ENCODE measurements at places on chromosomes 2 and 18.

DNA sequence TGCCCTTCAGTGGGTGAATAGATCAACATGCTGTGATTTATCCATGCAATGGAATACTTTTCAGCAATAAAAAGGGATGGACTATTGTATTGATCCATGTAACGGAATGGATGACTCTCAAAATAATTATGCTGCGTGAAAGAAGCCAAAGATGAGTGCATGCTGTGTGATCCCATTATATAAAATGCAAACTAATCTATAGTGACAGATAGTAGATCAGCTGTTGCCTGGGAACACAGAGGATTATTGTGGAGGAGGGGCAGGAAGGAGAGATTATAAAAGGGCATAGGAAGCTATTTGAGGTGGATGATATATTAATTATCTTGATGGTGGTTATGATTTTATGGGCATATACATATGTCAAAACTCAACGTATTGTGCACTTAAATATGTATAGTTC lies 55.5 kb upstream of the ADAM23 start:
- no peak for DNase-seq

DNA sequence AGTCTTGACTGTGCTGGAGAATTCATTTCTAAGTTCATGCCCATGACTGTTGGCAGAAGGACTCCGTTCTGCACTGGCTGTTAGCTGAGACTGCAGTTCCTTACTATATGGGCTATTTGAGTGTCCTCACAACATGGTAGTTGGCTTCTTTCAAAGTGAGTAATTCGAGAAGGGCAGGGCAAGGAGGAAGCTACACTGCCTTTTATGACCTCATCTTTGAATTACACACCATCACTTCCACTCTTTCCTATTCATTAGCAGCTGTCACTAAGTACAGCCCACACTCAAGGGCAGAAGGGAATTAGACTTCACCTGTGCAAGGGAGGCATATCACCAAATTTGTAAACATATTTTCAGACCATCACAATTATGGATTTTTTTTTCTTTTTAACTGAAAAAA lies 55.9 kb upstream of the EPAS1 start:
- DNase-seq = no peak

- peak; percentile 88 for DNase-seq
Observed at GRCh38 chr2:241217320-241218031, 29.0 kb downstream of the ANO7 start.

- DNase-seq = no peak
Observed at GRCh38 chr2:182391443-182391842, 35.4 kb downstream of the PDE1A start.

- DNase-seq = no peak
Observed at GRCh38 chr18:77572537-77572936, 322.9 kb downstream of the GALR1 start.

GRCh38 chr2:101820519-101820918 lies 123.0 kb downstream of the MAP4K4 start:
- no peak for DNase-seq

DNA sequence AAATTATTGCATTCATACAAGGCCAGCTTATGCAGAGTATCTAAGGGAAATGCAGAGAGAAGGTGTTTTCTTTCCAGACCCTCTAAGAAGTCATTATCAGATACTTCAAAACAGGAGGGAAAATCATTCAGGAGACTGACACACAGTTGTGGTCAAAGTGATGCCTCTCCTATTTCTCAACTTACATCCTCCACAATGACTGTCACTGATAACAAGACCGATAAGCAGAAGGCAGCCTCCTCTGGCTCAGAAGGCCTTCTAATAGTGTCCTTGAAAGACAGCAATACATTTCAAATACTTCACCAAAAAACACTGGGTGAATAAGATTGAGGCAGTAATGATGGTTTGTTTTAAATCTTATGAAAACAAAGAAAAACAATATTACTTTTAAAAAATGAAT lies 199.7 kb downstream of the PIEZO2 start:
- DNase-seq = no peak

DNA sequence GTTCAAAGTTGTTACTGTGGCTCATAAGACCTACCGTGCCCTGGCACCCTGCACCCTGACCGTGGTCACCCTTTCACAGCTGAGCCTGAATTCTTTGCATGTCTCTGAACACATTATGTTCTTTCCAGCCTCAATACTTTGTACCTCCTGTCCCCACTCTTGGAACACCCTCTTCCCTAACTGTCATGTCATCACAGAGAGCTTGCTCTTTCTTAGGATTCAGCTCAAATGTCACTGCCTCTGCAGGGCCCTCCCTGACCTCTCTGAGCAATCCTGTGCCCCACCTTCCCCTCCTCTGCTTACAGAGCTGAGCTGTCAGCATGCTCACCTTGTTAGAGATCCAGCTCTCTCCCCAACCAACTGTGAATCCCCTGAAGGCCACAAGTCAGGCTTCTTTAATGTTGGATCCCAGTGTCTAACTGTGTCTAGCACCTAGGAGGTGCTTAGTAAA lies 15.0 kb downstream of the PRKAG3 start:
- DNase-seq = no peak

DNA sequence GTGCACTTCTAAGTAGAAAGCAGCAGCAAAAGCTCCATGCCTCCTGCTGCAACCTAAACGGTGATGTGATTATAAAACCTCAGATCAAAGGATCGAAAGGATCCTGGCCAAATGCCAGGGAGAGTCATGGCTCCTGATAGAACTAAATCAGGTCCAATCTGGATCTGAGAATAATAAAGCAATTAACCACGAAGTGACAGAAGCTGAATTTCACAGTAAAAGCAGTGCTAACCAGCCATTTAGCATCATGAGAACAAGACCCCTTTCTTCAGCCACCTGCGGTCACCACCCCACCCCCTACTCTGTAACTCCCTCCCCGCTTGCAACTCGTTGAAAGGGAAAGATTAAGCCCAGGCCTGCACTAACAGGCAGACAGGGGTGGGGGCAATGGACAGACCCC lies 748.7 kb downstream of the BCL11A start:
- DNase-seq = no peak

DNA sequence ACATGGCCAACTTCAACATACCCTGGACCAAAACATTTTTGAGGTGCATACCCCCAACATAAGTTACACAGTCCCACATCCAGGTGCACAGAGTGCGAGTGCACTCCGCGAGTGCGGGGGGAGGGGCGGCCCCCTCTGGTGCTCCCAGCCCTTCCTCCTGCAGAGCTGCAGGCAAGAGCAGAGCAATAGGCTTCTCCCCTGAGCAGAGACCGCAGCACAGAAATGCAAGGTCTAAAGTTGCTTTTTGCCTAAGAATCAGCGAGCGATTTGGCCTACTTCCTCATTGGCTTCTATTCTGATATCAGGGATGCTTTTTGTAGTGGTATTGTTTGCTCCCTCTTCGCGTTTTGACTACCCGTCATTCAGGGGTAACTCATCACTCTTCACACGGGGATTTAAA lies 40.6 kb downstream of the BOLA3 start:
- no peak for DNase-seq

GRCh38 chr2:17544256-17544655 lies 3.8 kb downstream of the VSNL1 start:
- DNase-seq = no peak

- DNase-seq = no peak
Observed at GRCh38 chr18:10378688-10379420, 75.6 kb upstream of the APCDD1 start.

DNA sequence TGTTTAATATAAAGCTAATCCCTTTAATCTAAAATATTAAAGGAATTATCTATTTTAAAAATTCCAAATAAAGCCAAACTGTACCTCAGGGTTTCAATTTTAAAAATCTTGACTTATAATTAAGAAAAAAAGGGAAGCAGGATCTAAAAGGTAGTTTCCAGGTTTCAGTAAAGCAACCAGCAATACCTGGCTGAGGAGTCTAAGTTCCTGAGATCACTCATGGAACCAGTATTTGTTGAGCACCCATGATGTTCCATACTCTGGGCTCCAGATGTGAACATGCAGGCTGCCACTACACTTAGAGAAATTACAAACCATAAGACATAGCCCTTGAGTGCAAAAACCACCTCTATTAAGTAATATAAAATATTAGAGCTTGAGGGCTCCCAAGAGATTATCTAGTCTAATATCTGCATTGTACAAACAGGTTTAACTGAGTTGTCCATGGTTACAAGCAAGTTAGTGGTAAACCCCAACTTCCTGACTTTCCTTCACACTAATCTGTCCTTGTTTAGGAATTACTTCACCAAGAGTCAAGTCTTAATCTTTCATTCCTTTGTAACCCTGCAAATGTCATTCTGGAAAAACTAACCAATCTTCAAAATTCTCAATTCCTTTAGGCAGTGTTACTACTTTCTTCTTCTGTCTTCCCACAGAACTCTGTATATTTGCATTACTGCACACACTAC lies 49.2 kb downstream of the CLASP1 start:
- DNase-seq = no peak

DNA sequence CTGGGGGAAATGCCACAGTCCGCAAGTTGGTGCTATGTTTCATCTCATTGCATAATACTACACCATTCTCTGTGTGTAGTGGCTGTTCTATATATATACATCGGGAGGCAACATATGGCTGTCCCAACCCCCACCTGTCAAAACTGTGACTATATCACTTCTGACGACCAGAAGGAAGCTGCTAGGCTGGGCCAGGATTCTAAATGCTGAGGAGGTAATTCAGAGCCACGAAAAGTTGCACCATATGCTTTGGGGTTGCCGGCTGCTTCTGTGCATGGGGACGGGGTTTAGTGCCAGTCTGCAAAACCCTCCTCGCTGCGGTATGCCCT lies 117.3 kb downstream of the MSH2 start:
- DNase-seq = no peak

DNA sequence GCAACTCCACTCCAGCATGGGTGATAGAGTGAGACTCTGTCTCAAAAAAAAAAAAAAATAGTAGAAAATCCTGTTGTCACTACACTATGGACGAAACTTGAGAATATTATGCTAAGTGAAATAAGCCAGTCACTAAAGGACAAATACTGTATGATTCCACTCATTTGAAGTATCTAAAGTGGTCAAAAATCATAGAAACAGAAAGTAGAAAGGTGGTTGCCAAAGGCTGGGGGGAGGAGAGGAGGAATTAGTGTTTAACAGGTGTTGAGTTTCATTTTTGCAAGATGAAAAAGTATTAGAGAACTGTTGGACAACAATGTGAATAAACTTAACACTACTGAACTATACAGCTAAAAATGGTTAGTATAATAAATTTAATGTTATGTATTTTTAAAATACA lies 18.8 kb upstream of the RMP24 start:
- DNase-seq = no peak

- DNase-seq = no peak
Observed at GRCh38 chr2:222336442-222336841, 37.6 kb upstream of the PAX3 start.

- DNase-seq = no peak
Observed at GRCh38 chr2:158509928-158510797, 53.4 kb downstream of the PKP4 start.

- no peak for DNase-seq
Observed at GRCh38 chr18:23969664-23970063, 44.9 kb upstream of the TTC39C start.

- no peak for DNase-seq
Observed at GRCh38 chr2:134167015-134167414, 86.9 kb upstream of the MGAT5 start.

- no peak for DNase-seq
Observed at GRCh38 chr2:12155303-12156051, 409.0 kb downstream of the LPIN1 start.

DNA sequence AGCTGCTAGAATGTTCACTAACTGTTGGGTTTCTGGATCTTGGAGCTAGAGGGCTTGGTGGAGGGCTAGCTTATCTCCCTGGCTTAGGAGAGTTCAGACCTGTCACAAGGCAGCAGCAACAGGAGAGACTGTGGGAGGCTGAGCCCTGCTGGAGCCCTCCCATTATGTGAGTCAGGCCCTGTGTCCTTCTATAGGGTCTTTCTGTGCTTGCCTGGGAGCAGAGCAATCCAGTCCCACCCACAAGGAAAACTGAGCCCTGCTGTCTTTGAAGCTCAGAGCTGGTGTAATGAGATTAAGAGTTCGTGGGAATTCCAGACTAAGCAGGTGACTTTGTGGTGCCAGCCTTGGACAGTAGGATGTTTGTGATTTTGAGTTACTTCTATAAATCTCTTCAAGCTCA lies 249.0 kb downstream of the TTC32 start:
- DNase-seq = no peak

DNA sequence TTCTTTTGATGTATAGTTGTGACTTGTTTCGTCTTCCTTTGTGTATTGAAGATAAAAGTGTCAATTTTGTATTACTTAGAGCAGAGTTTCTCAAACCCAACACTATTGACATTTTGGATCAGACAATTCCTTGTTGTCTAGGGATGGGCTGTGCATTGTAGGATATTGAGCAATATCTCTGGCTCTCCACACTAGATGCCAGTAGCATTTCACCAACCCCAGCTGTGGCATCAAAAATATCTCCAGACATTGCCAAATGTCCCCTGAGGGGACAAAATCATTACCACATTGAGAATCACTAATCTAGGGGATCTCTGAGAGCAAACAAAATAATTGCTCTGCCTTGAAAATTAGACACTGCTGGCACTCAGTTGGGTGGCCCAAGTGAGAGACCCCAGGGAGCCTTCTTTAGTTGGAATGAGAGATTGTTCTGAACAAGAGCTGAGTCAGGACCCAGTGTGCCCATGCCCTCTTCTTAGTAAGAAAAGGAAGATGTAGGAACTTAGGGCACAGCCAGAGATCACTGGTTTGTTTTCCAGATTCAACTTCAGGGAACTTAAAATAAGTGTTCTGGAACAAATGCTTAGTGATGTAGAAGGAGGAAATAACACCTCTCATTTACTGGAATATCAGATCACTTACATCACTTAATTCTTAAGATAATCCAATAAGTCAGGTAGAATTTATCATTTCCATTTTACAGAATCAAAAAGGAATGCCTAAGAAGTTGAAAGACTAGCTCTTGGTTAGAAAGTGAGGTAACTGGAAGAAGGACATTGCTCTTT lies 466.6 kb upstream of the TNP1 start:
- no peak for DNase-seq

- peak; percentile 75 for DNase-seq
Observed at GRCh38 chr2:120758181-120759144, 22.8 kb downstream of the GLI2 start.

- no peak for DNase-seq
Observed at GRCh38 chr2:239199041-239199768, 201.6 kb downstream of the HDAC4 start.

DNA sequence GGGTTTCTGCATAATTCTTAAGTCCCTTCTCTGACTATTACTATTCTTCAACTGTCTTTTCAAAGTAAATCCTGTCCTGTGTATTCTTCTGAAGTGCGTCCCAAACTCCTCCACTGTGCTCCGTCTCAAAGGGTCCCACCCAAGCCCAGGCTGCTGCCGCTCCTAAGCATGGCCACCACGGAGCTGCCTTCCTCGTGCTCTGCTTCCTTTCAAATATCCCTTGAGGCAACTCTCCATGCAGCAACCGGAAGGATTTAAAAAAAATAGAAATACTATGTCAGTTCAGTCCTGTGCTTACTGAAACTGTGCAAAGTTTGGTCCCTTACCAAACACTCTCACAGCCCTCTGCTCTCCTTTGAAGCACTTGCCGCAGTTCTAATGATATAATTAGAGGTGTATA lies 116.1 kb downstream of the NOL10 start:
- DNase-seq = no peak
